Aortic smooth muscle cell (primary cell): ENCODE measurements at places on chromosomes 7 and 10. TPM values are rescaled to one million over a fixed set of nuclear protein-coding genes. Genes with fewer than 3 reads are reported as not detected.

Gene DKK1
- 103 and 126 TPM in 2 replicates for total RNA-seq

Gene FAM13C
- 3.4 and 4.4 TPM in 2 replicates for total RNA-seq

Gene ZNF365
- total RNA-seq = 4.1 and 6.5 TPM in 2 replicates

Gene LDB3
- under 0.01 and 0.12 TPM in 2 replicates for total RNA-seq

Gene ABCB8
- 19.0 and 25.9 TPM in 2 replicates for total RNA-seq

Gene CTAGE6
- total RNA-seq = 0.13 and 0.62 TPM in 2 replicates

Gene HOXA5
- total RNA-seq = not detected in 2 replicates

Gene ANKRD7
- total RNA-seq = 0.19 and 0.26 TPM in 2 replicates

Gene C10orf95
- under 0.01 and 0.06 TPM in 2 replicates for total RNA-seq

Gene PTPRE
- total RNA-seq = 1.7 and 3.8 TPM in 2 replicates

Gene GBX1
- not detected in 2 replicates for total RNA-seq

Gene GLRX3
- 71.2 and 73.5 TPM in 2 replicates for total RNA-seq

Gene NODAL
- not detected in 2 replicates for total RNA-seq

Gene C10orf88
- 10.6 and 12.5 TPM in 2 replicates for total RNA-seq

Gene PPP1R17
- not detected in 2 replicates for total RNA-seq

Gene FEZF1
- not detected in 2 replicates for total RNA-seq

Gene TMEM270
- not detected in 2 replicates for total RNA-seq

Gene NMT2
- total RNA-seq = 47.3 and 64.5 TPM in 2 replicates

Gene ACSM6
- not detected in 2 replicates for total RNA-seq

Gene KLHDC10
- total RNA-seq = 24.8 and 28.0 TPM in 2 replicates

Gene CREM
- 52.2 and 89.3 TPM in 2 replicates for total RNA-seq

Gene ERVW-1
- not detected in 2 replicates for total RNA-seq

Gene ASAH2B
- 2.0 and 2.5 TPM in 2 replicates for total RNA-seq

Gene MYH16
- not detected in 2 replicates for total RNA-seq

Gene NKX1-2
- total RNA-seq = not detected in 2 replicates

Gene HOXA2
- total RNA-seq = 0.79 and 0.99 TPM in 2 replicates

Gene PDE1C
- 0.56 and 0.92 TPM in 2 replicates for total RNA-seq

Gene CALN1
- not detected in 2 replicates for total RNA-seq
